Transverse colon (tissue), 4 donors: ENCODE measurements at places on chromosomes 7 and 10. TPM values are rescaled to one million over a fixed set of nuclear protein-coding genes. Genes with fewer than 3 reads are reported as not detected.

The ACHE gene
- total RNA-seq, result 29.9 TPM

The AASS gene
- 3.0 TPM for total RNA-seq

DNA sequence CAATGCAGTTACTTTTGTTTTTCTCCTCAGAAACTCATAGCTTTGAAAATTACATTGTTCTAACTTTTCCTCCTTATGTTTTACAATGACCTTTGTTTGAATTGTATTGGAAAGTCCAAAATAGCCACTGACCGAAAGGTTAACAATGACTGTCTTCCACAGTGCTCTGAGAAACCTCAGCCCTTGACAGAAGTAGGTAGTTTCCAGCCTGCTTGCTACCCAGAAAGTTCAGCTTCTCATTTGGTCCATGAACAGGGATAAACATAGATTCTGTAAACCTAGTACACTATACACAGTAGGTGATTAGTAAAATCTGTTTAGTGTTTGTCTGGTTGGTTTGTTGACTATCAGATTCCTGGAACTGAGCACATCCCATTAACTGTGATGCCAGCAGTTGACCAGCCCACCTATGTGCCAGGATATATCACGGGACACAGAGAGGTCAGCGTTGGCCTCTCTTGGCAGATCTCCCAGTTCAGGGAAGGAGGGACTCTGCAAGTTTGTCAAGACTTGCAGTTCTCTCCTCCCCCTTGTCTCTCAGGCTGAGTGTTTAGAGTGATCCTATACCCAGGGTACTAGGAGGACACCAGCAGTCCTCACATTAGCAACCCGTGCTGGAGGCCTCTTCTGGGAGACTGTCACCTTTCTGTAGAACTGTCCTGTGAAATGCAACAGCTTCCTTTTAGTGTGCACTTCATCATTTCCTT is 297.6 kb downstream of the ARHGAP12 start:
- H3K4me1 ChIP-seq, result no peaks in the 10 kb centered on the region
- H3K36me3 ChIP-seq, result no peaks in the 10 kb centered on the region
- no peaks in the 10 kb centered on the region for H3K27me3 ChIP-seq
- no peak overlapping the region for H3K27ac ChIP-seq

DNA sequence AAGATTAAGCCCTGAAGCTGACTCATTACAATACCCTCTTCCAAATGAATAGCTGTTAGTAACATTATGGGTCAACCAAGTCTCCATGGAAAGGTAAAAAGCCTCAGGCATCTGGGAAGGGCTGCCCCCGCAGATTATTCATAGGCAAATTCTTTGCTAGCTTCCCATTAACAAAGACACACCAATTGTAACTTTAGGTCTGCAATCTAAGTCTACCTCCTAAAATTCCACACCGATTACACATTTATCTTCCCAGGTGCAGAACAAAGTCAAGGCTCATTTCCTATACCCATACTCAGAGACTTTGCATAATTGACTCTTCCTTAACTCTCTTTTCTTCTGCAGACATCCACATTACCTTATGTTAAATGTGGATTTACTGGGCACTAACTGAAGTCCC is 826.3 kb upstream of the MBL2 start:
- no peaks in the 10 kb centered on the region for H3K27me3 ChIP-seq
- no peaks in the 10 kb centered on the region for H3K4me1 ChIP-seq
- DNase-seq, result no peak
- H3K4me3 ChIP-seq, result no peak overlapping the region

DNA sequence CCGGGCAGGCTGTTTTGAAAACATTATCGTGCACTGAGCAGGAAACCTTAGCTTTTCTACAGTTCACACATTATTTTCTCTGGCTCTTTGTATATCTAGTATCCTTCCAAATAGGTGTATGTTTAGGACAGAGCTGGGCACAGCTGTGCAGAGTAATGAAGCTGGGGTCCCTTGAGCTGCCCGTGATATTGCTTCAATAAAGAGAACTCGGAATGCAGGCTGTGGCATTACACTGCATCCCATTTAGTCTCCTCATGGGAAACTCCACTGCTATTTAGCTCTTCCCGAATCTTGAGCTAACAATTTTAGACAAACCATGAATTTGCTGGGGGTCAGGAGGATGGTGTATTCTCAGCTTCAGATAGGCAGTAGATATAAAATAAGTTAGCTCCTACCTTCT is 348.3 kb downstream of the ACTR3B start:
- H3K36me3 ChIP-seq, result no peaks in the 10 kb centered on the region
- no peak for DNase-seq
- no peak overlapping the region for H3K4me3 ChIP-seq
- H3K27me3 ChIP-seq, result no peaks in the 10 kb centered on the region
- no peak overlapping the region for H3K27ac ChIP-seq
- H3K4me1 ChIP-seq, result no peaks in the 10 kb centered on the region

GRCh38 chr7:99099499-99100077 is 44.3 kb downstream of the SMURF1 start:
- no peak overlapping the region for H3K4me3 ChIP-seq
- H3K36me3 ChIP-seq, result no peaks in the 10 kb centered on the region
- H3K4me1 ChIP-seq, result peaks cover 28% of the 10 kb centered on the region

The CUL1 gene
- 37.8 TPM for total RNA-seq

The C10orf53 gene
- not detected for total RNA-seq

GRCh38 chr10:51255381-51255780 is 181.1 kb downstream of the PRKG1 start:
- no peak overlapping the region for H3K4me3 ChIP-seq
- peaks cover 11% of the 10 kb centered on the region for H3K4me1 ChIP-seq
- no peak for DNase-seq
- no peak overlapping the region for H3K27ac ChIP-seq
- no peaks in the 10 kb centered on the region for H3K27me3 ChIP-seq

The MYL7 gene
- not detected for total RNA-seq

DNA sequence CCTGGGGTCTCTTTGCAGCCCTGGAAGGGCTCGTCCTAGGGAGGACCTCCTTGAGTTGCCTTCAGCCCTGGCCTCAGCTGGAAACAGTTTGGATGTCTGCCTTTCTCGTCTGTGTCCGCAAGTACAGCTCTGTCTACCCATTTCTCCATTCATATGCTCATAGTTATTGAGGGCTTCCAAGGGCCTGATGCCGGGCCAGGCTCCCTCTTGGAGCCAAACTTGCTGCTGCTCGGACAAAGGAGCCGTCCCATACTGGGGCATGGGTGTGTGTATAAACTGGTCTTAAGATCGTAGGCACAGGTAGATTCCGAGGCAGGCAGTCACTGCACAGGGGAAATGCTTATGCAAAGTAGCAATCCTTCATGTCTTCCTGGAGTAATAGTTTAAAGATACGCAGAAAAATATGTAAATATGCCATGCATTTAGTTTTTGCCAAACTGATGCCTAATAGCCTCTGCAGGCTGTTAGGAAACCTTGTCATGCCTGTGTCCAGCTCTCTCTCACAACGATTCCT is 117.0 kb upstream of the BTBD16 start:
- H3K36me3 ChIP-seq, result no peaks in the 10 kb centered on the region
- H3K27ac ChIP-seq, result peak overlapping the region; percentile 80
- peaks cover 6% of the 10 kb centered on the region for H3K4me1 ChIP-seq
- DNase-seq, result no peak

- H3K4me1 ChIP-seq, result peaks cover 20% of the 10 kb centered on the region
- no peaks in the 10 kb centered on the region for H3K36me3 ChIP-seq
- DNase-seq, result peak; percentile 48
- peak overlapping the region; percentile 96 for H3K27ac ChIP-seq
- peak overlapping the region; percentile 76 for H3K4me3 ChIP-seq
Observed at GRCh38 chr7:5424749-5425506, 1.3 kb upstream of the TNRC18 start.

- H3K36me3 ChIP-seq, result no peaks in the 10 kb centered on the region
- no peaks in the 10 kb centered on the region for H3K4me1 ChIP-seq
- no peak overlapping the region for H3K27ac ChIP-seq
- H3K4me3 ChIP-seq, result no peak overlapping the region
Observed at GRCh38 chr7:157477550-157478212, 140.9 kb downstream of the DNAJB6 start.

GRCh38 chr10:33706191-33706590 is 371.7 kb upstream of the NRP1 start:
- peak; percentile 11 for DNase-seq
- H3K4me3 ChIP-seq, result no peak overlapping the region
- no peaks in the 10 kb centered on the region for H3K4me1 ChIP-seq
- H3K36me3 ChIP-seq, result no peaks in the 10 kb centered on the region

DNA sequence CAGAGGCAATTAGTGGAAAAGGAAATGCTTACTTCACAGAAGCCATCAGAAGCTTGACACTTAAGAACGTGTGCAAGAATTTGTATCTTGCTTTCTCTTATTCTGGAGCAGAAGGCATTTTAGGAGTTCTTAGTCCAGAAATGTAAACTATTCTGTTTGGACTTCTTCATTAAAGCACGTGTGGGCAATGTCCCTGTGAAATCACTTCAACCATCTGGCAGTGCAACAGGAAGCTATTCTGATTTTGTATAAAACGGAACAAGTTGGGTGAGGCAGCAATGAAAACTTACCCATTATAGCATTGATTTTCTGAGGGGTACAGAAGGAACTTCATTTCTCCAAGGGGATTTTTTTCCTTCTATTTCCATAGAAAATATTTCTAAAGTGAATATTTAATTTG is 21.3 kb upstream of the ARHGAP21 start:
- no peaks in the 10 kb centered on the region for H3K4me1 ChIP-seq
- H3K36me3 ChIP-seq, result no peaks in the 10 kb centered on the region
- DNase-seq, result no peak
- no peak overlapping the region for H3K4me3 ChIP-seq
- no peaks in the 10 kb centered on the region for H3K27me3 ChIP-seq

- no peak overlapping the region for H3K27ac ChIP-seq
- no peak overlapping the region for H3K4me3 ChIP-seq
- H3K4me1 ChIP-seq, result no peaks in the 10 kb centered on the region
- H3K36me3 ChIP-seq, result no peaks in the 10 kb centered on the region
- H3K27me3 ChIP-seq, result no peaks in the 10 kb centered on the region
- DNase-seq, result no peak
Observed at GRCh38 chr7:28767356-28767755, 190.8 kb downstream of the TRIL start.

- H3K27me3 ChIP-seq, result no peaks in the 10 kb centered on the region
- no peak for DNase-seq
- H3K36me3 ChIP-seq, result no peaks in the 10 kb centered on the region
Observed at GRCh38 chr7:22610951-22611757, 111.2 kb upstream of the STEAP1B start.

The H2BK1 gene
- not detected for total RNA-seq

The GPC2 gene
- total RNA-seq, result 12.5 TPM

DNA sequence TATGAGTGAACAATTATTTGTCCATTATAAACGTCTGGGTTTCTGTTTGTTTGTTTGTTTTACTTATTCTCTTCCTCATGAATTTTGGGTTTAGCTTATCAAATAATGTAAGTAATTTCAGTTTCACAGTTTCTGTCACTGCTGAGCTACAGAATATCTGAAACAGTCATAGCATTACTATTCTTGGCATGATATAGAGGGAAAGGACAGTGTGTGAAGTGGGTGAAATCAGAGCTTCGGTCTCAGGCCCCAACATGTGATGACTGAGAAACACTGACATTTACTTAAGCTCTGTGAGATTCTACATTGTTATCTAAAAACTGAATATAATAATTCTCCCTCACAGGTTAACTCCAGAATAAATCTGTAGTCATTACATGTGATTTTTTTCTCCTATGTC is 8.8 kb upstream of the OR6V1 start:
- no peaks in the 10 kb centered on the region for H3K27me3 ChIP-seq
- DNase-seq, result no peak
- H3K4me1 ChIP-seq, result no peaks in the 10 kb centered on the region
- no peaks in the 10 kb centered on the region for H3K36me3 ChIP-seq
- no peak overlapping the region for H3K4me3 ChIP-seq

GRCh38 chr7:145978769-145979168 is 137.8 kb upstream of the CNTNAP2 start:
- H3K27me3 ChIP-seq, result no peaks in the 10 kb centered on the region
- no peak overlapping the region for H3K27ac ChIP-seq
- H3K4me1 ChIP-seq, result no peaks in the 10 kb centered on the region
- no peak overlapping the region for H3K4me3 ChIP-seq
- H3K36me3 ChIP-seq, result no peaks in the 10 kb centered on the region

GRCh38 chr7:80940539-80941207 is 21.8 kb upstream of the SEMA3C start:
- peak overlapping the region; percentile 77 for H3K27ac ChIP-seq
- peaks cover 10% of the 10 kb centered on the region for H3K4me1 ChIP-seq
- no peaks in the 10 kb centered on the region for H3K36me3 ChIP-seq
- DNase-seq, result no peak
- H3K27me3 ChIP-seq, result no peaks in the 10 kb centered on the region
- no peak overlapping the region for H3K4me3 ChIP-seq

The NEURL1 gene
- 61.2 TPM for total RNA-seq

- H3K27ac ChIP-seq, result no peak overlapping the region
- H3K4me3 ChIP-seq, result no peak overlapping the region
- peaks cover 4% of the 10 kb centered on the region for H3K27me3 ChIP-seq
Observed at GRCh38 chr10:1638889-1639419, 98.4 kb downstream of the ADARB2 start.

DNA sequence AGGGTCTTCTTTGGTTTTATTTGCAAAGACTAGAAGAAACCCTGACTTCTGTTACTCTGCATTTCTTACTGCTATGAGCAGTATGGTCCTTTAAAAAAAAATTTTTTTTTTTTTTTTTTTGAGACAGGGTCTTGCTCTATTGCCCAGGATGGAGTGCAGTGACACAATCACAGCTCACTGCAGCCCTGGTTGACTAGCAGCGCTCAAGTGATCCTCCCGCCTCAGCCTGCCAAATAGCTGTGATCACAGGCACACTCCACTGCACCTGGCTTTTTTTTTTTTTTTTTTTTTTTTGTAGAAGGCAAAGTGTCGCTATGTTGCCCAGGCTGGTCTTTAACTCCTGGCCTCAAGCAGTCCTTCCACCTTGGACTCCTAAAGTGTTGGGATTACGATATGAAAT is 17.4 kb downstream of the CNNM2 start:
- H3K27me3 ChIP-seq, result no peaks in the 10 kb centered on the region
- no peaks in the 10 kb centered on the region for H3K36me3 ChIP-seq
- DNase-seq, result no peak

- no peaks in the 10 kb centered on the region for H3K36me3 ChIP-seq
- no peak for DNase-seq
- no peak overlapping the region for H3K27ac ChIP-seq
- H3K4me3 ChIP-seq, result no peak overlapping the region
Observed at GRCh38 chr7:7620236-7620635, 20.3 kb upstream of the UMAD1 start.

DNA sequence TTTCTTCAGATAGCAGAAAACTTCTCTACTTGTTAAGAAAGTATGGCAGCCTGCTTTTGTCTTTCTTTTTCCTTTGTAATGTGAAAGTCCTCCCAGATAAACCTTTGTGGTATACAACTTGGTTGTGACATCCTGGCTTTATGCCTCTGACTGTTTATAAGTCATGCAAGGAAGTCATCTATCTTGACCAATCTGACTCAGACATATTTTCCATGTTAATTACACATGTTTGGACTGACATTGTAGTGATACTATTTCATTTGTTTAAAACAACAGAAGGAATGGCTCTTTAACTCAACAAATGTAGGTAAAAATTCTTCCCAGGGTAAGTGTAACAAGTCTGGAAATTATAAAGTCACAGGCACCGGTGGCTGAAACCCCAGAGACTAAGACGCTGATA is 341.6 kb upstream of the MEOX2 start:
- H3K4me1 ChIP-seq, result no peaks in the 10 kb centered on the region
- no peak for DNase-seq
- H3K27ac ChIP-seq, result peak overlapping the region; percentile 31
- H3K4me3 ChIP-seq, result no peak overlapping the region
- H3K36me3 ChIP-seq, result no peaks in the 10 kb centered on the region
- H3K27me3 ChIP-seq, result no peaks in the 10 kb centered on the region
